Central memory CD8-positive, alpha-beta T cell (primary cell): ENCODE measurements at places on chromosomes 5 and 9.

DNA sequence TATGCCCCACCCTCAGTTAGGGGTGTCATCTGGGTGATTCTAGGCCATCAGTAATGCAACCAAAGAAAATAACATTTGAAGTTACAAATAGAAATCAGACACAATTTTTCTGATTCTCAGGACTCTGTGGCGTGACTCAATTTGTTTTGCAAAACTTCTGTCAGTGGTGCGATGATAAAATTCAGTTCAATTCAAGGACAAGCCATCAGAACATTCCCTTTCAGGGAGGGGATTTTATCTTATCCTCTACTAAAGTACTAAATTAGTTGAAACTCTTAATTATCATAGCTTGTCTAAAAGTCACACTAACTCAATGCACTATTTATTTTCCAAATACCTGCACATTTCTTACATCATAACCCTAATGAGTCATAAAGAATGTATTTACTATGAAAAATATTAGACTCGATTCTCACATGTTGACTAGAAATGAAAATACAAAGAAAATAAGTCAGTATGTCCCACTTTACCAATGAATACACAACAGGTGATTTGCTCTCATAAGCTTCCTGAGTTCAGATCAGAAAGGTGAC is 28.2 kb downstream of the HTR4 start:
- peaks cover 3% of the 10 kb centered on the region for H3K36me3 ChIP-seq
- peaks cover 3% of the 10 kb centered on the region for H3K4me1 ChIP-seq
- no peak overlapping the region for H3K27ac ChIP-seq

- no peaks in the 10 kb centered on the region for H3K36me3 ChIP-seq
- no peak overlapping the region for H3K27ac ChIP-seq
- H3K27me3 ChIP-seq, result no peaks in the 10 kb centered on the region
- no peak overlapping the region for H3K4me3 ChIP-seq
Measured at GRCh38 chr5:157068339-157068738, 9.4 kb upstream of the HAVCR1 start.

DNA sequence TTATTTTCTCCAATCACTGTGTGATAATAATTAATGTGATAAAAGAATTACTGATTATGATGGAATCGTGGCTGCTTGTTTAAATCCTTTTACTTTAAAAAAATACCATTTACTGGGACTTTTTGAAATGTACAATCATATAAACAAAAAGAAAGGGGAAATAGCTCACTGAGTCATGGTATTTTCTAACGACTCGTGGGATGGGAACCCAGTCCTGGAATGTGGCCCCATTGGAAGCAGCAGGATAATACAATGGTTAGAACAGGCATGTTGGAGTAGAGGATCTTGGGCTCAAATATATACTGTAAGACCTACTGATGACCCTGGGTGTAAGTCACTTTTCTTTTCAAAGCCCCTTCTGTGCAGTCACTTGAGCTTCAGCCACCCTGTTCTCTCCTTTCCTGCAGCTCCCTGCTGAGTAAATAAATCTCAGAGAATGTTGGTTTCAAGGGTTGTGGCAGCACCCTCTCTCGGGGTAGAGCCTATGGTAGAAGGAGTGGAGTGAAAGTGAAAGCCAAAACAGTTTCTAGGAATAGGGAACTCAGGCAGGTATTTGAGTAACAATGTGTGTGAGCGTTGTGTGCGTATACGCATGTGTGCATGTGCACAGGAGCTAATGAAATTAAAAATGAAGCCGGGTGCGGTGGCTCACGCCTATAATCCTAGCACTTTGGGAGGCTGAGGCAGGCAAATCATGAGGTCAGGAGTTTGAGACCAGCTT is 40.8 kb upstream of the LARP1 start:
- peaks cover 6% of the 10 kb centered on the region for H3K4me1 ChIP-seq
- no peak overlapping the region for H3K27ac ChIP-seq
- H3K36me3 ChIP-seq, result no peaks in the 10 kb centered on the region
- H3K4me3 ChIP-seq, result no peak overlapping the region

DNA sequence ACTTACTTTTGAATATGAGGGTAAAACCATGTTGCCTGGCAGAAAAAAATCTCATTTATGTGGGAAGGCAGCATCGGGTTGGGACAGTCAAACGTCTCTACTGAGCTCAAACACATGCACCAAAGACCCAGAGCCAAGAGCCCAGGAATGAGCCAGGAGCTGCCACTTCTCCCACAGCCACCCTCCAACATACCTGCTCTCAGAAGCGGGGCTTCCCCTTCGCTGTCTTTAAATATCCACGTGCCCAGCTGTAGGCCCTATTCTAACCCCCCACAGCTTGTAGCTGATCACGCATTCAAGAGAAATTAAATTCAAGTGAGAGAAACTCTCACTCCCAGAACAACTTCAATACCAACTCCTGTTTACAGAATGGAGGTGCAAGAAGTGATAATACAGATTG is 42.6 kb upstream of the MAP3K1 start:
- H3K27me3 ChIP-seq, result no peaks in the 10 kb centered on the region
- no peak overlapping the region for H3K27ac ChIP-seq
- H3K36me3 ChIP-seq, result peaks cover 2% of the 10 kb centered on the region
- no peak for DNase-seq
- H3K4me1 ChIP-seq, result no peaks in the 10 kb centered on the region

DNA sequence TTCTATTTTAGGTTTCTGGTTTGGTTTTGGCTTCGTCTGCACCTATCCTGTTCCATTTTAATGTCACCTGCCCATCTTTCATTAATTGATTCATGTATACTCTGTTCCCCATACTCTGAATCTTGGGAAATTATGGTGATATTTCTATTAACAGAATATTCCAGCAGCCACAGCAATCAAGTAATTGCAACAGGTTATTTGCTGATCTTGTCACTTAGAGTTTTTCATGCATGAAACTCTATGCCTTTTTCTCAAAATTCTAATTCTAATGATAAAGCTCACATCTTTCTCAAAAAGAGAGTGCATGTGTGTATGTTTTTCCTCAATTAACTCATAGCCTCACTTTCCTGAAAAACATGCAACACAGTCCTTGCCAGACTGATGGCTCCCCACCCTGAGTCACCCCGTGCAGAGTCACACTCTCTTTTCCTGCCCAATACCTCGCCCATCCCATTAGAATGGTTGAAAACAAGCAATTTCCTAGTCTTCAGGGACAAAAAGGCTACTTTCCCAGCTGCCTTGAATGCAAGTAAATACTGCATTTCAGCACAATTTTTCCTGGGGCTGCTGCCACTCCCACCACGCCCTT is 15.6 kb downstream of the GFRA3 start:
- no peaks in the 10 kb centered on the region for H3K36me3 ChIP-seq
- peaks cover 14% of the 10 kb centered on the region for H3K27me3 ChIP-seq
- H3K4me3 ChIP-seq, result no peak overlapping the region
- H3K4me1 ChIP-seq, result no peaks in the 10 kb centered on the region
- no peak for DNase-seq

GRCh38 chr9:15785584-15785983 is 232.7 kb downstream of the CCDC171 start:
- no peak overlapping the region for H3K4me3 ChIP-seq
- peaks cover 2% of the 10 kb centered on the region for H3K36me3 ChIP-seq
- no peak overlapping the region for H3K27ac ChIP-seq

- peaks cover 5% of the 10 kb centered on the region for H3K27me3 ChIP-seq
- DNase-seq, result no peak
- H3K4me3 ChIP-seq, result no peak overlapping the region
- H3K27ac ChIP-seq, result no peak overlapping the region
- no peaks in the 10 kb centered on the region for H3K36me3 ChIP-seq
Measured at GRCh38 chr5:148915224-148915817, 88.9 kb downstream of the ADRB2 start.

DNA sequence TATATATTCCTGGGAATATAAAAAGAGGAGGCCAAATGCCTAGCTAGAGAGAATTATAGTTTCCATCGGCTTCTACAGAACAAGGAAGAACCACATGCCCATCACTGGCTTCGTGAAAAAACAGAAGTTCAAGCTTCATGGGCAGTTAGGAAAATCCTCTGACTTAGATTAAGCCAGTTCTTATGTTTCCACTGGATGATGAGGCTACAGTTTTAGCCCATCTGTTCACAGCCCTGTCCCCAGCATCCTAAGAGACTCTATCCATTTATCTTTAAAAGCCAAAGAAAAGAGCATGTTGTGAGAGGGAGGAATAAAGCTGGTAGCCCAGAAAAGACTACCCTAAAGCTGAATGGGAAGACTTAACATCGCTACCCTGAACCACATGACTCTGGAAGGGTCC is 285.5 kb upstream of the WWC1 start:
- no peak overlapping the region for H3K27ac ChIP-seq
- H3K4me1 ChIP-seq, result no peaks in the 10 kb centered on the region
- H3K27me3 ChIP-seq, result peaks cover 11% of the 10 kb centered on the region
- no peak for DNase-seq
- H3K4me3 ChIP-seq, result no peak overlapping the region

GRCh38 chr9:68778635-68779034 is 73.6 kb downstream of the PIP5K1B start:
- peaks cover 10% of the 10 kb centered on the region for H3K27me3 ChIP-seq
- H3K4me1 ChIP-seq, result no peaks in the 10 kb centered on the region
- DNase-seq, result no peak
- H3K27ac ChIP-seq, result no peak overlapping the region

- no peaks in the 10 kb centered on the region for H3K4me1 ChIP-seq
- no peaks in the 10 kb centered on the region for H3K36me3 ChIP-seq
- H3K27me3 ChIP-seq, result no peaks in the 10 kb centered on the region
- H3K4me3 ChIP-seq, result no peak overlapping the region
- DNase-seq, result no peak
Measured at GRCh38 chr9:116166713-116167112, 13.1 kb downstream of the PAPPA start.

GRCh38 chr5:82785882-82786509 is 291.2 kb downstream of the TMEM167A start:
- no peaks in the 10 kb centered on the region for H3K4me1 ChIP-seq
- no peak overlapping the region for H3K4me3 ChIP-seq
- DNase-seq, result no peak

- DNase-seq, result no peak
- no peaks in the 10 kb centered on the region for H3K36me3 ChIP-seq
- H3K27ac ChIP-seq, result peak overlapping the region; percentile 7
- H3K4me3 ChIP-seq, result no peak overlapping the region
- H3K4me1 ChIP-seq, result no peaks in the 10 kb centered on the region
Measured at GRCh38 chr5:61822584-61822983, 483.4 kb upstream of the KIF2A start.

DNA sequence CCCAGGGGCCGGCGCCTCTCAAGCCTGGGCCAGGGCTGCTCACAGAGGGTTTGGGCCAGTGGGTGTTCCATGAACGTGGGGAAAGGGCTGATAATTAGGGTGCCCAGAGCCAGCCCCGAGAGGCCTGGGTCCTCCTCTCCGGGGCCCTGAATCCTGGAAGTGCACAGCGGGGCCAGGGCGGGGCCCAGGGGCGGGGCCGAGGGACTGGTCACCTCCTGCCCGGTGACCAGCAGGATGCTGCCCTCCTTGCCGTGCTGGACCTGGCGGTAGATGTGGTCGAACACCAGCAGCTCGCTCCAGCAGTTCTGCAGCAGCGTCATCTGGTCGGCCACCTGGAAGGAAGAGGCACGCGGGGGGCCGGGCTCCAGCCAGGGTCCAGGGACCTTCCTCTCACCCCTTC is 14.4 kb downstream of the NR5A1 start:
- peaks cover 45% of the 10 kb centered on the region for H3K27me3 ChIP-seq
- H3K4me1 ChIP-seq, result peaks cover 7% of the 10 kb centered on the region
- no peaks in the 10 kb centered on the region for H3K36me3 ChIP-seq
- H3K4me3 ChIP-seq, result no peak overlapping the region

GRCh38 chr9:84573083-84573482 is 96.4 kb upstream of the NTRK2 start:
- DNase-seq, result no peak
- H3K27ac ChIP-seq, result no peak overlapping the region
- no peak overlapping the region for H3K4me3 ChIP-seq
- H3K36me3 ChIP-seq, result peaks cover 2% of the 10 kb centered on the region

- peaks cover 12% of the 10 kb centered on the region for H3K4me1 ChIP-seq
- H3K27me3 ChIP-seq, result peaks cover 19% of the 10 kb centered on the region
- H3K27ac ChIP-seq, result peak overlapping the region; percentile 85
- H3K4me3 ChIP-seq, result peak overlapping the region; percentile 68
Measured at GRCh38 chr5:543755-544674, 19.8 kb upstream of the SLC9A3 start.

DNA sequence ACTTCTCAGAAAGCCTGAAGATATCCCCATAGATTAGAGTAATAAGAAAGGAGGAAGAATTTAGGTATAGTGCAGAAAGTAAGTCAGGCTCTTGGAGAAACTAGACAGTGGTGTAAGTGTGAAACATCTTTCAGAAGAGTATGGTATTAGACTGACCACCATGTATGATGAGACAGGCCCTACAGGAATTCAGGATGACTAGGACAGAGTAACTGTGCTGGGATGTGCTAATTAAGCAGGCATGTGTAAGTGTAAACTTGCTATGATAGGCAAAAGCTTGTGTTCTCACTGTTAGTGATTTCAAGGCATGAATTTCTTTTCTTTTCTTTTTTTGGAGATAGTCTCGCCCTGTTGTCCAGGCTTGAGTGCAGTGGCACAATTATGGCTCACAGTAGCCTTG is 70.8 kb downstream of the RAB24 start:
- H3K27ac ChIP-seq, result peak overlapping the region; percentile 44
- H3K4me1 ChIP-seq, result peaks cover 20% of the 10 kb centered on the region
- DNase-seq, result no peak
- no peaks in the 10 kb centered on the region for H3K27me3 ChIP-seq

DNA sequence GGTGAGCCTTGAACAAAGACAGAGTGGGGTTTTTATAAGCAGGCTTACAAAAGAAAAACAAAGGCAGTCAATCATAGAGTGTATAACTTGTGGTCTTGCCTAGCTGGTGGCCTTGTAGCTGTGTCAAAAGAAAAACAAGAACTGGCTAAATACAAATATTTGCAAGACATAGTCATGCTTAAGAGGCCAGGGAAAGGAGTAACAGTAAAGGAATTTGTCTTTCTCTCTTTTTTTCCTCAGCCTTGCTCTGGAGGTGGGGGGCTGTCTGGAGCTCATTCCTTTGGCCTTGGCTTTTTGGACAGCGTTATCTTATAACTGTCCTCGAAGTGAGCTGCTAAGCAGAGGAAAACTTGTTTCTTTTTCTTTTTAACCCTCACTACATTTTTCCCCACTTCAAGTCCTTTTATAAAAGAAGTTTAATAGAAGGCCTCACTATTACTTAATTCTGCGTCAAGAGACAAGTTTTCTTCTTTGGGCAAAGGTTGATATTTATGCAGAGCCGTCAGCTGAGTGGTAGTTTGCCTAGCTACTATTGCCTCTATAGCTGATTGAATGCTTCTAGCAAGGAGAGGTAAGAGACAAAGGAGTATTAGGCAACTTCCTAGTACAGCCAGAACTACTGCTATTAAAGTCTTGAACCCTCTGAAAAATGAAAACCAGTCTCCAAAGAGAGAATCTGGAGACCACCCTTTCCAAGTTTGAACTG is 14.3 kb downstream of the CEL start:
- no peaks in the 10 kb centered on the region for H3K36me3 ChIP-seq
- DNase-seq, result no peak
- H3K4me1 ChIP-seq, result no peaks in the 10 kb centered on the region
- H3K27me3 ChIP-seq, result peaks cover 8% of the 10 kb centered on the region
- no peak overlapping the region for H3K27ac ChIP-seq

DNA sequence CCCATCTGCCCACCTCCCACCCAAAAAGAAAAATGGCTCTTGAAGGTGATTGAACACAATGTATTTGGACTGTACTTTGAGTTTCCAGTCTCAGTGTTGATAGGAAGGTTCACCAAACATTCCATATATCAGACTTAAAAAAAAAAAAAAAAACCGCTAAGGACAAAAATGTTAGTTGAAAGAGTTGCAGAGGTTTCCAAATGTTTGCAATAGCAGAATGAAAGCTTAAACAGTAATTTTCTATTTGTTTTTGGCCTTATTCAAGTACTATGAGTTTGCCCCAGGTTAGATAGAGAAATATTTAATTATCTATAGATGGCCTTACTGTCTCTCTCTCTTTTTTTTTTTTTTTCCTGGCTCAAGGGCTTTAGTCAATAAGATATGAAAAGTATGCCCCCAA is 6.1 kb downstream of the LRRTM2 start:
- no peaks in the 10 kb centered on the region for H3K36me3 ChIP-seq
- no peak overlapping the region for H3K27ac ChIP-seq
- H3K4me3 ChIP-seq, result no peak overlapping the region
- H3K4me1 ChIP-seq, result no peaks in the 10 kb centered on the region
- no peaks in the 10 kb centered on the region for H3K27me3 ChIP-seq
